ENCODE measurements at places on chromosomes 7 and 10. TPM values are rescaled to one million over a fixed set of nuclear protein-coding genes. Genes with fewer than 3 reads are reported as not detected.

CAMK2G gene
- total RNA-seq = 136 TPM

TUBAL3 gene
- total RNA-seq = not detected

ITPRID1 gene
- total RNA-seq = not detected

ITIH5 gene
- 1.1 TPM for total RNA-seq

PRPF18 gene
- total RNA-seq = 24.8 TPM

PRR15 gene
- not detected for total RNA-seq

RAMP3 gene
- total RNA-seq = 0.24 TPM

PLCE1 gene
- total RNA-seq = 0.61 TPM

All from hair follicle dermal papilla cell (primary cell).